ENCODE measurements at places on chromosomes 5 and 9.
A peak's percentile ranks its signal among the peaks of the same experiment; 100 is the strongest.

GRCh38 chr5:119285070-119285916 lies 70.5 kb upstream of the TNFAIP8 start:
- no peak for DNase-seq

GRCh38 chr9:134438195-134438788 lies 112.0 kb downstream of the RXRA start:
- no peak for DNase-seq

- DNase-seq = no peak
Measured at GRCh38 chr5:34666392-34667080, 10.4 kb downstream of the RAI14 start.

DNA sequence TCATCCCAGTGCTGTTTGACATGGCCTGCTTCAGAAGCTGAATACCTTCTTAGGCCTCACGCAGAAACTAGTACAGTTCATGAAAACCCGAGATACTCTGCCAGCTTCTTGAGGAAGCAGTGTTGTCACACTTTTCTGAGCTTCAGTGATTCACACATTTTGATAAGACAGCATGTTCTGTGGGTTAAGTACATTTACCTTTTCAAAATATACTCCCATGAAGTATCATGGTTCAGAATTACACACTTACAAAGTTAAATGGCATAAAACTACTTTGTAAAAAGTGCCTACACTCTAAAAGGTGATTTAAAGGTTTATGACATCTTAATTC lies 56.9 kb downstream of the VCAN start:
- no peak for DNase-seq

DNA sequence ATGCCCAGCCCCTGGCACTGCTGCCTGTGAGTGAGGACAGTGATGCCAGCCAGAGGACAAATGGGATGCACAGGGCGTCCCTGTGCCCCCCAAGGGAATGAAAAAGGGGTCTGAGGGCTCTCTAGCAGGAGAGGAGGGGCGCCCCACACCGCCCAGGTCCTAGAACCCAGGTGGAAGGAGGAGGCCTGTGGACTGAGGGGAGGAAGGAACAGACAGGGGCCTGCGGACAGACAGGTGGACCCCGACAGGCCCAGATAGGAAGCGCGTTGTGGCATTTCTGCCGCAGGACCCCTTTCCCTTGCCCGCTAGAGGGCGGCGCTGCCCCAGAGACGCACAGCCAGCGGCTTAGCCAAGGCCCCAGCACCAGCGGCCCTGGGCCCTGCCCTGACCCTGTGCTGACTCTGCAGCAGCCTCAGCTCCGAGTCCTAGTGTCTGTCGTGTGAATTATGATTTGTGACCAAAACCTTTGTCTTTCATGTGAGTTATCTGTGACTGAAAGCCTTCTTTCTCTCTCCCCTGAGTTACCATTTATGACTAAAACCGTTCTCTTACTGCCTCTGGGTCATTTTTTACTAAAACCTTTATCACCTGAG lies 30.7 kb downstream of the TRIP13 start:
- DNase-seq = peak; percentile 41

DNA sequence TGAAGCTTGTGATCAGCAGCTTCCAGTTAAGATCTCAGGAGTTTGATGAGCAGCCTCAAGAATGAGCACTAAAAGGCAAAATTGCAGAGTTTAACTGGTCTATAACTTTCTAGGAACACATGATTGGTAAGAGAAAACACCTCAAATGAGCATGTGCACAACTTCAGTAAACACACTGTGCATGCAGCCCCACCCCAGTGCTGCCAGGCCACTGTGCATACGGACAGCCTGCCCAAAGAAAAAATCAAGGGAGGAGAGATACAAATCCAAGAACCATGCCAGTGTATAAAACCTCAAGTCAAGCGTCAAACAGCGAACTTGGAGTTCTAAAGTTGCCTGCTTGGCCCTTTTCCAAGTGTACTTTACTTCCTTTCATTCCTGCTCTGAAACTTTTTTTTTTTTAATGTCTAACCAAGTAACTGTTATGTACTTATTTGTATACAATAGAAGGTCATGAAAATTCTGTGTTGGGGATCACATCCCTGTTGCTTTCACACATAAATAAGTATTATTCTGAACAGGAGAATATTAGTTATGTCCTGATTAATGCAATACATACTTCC lies 125.6 kb upstream of the TSLP start:
- DNase-seq = no peak

GRCh38 chr5:136185974-136186665 lies 6.8 kb downstream of the SMIM32 start:
- DNase-seq = no peak

DNA sequence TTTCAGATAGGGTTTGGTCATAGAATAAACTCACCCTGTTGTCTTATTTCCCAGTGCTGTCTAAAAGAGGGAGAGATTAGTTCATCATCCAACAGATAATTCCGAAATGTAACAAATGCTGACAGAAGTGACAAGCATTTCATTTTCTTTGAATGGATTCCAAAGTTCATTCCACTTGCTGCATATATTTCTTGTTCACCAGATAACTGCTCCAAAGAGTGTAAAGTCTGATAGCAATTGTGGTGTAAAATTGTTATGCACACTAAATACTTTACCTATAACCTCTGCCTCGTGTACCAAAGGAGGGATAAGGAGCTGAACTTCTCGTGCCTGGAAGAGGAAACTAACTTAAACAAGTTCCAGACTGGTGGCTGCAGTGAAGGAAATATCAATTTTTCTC lies 290.0 kb upstream of the ADAMTSL1 start:
- no peak for DNase-seq

GRCh38 chr9:86488794-86489193 lies 134.6 kb upstream of the TUT7 start:
- no peak for DNase-seq

DNA sequence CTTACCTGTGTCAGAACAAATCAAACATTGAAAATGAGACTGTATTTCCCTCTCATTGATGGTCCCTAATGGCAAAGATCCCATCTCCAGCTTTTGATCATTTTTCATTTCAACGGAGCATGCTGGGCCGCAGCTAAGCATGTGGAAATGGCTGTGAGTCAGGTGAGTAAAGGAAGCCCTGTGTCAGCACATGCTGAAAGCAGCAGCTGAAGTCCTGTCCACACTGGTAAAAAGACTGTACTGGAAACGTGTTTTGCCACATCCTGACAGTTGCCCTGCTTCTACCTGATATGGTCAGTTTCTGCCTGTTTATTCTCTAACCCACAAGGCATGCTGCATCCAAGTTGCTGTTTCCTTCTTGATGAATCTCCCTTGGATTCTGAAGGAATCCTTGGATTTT lies 330.1 kb downstream of the EFNA5 start:
- no peak for DNase-seq

DNA sequence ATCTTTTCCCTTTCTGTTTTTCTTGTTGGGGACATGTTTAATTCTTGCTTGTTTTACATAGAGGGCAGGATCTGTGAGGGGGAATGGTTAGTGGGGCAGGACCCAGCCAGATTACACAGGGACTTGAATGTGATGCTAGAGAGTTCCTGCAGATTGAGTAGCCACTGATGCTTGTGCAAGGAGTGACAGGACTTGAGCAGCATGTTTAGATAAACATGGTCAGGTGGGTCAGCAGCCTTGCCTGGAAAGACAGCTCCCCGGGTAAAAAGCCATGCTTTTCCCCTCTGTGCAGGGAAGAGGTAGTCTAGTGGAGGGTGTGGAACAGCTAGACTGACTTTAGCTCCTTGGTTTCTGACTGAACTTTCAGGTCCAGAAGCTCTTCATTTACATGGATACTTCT lies 261.2 kb downstream of the AOPEP start:
- DNase-seq = no peak

DNA sequence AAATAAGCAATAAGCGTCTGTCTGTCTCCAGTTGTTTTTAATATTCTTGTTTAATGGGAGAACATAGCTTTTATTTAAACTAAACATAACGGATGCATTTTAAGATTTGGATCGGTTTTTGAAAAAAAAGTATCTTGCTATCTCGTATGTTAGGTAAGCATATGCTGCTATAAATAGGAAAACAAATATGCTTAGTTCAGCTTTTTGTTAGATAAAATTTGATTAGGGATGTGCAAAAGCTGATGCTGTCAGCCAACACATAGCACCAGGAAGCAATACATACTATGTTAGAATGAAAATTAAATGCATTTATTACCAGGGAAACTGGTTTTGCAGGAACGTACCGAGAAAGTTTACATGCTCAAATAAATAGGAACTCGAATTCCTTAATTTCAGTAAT lies 843.1 kb upstream of the WWC1 start:
- DNase-seq = no peak

DNA sequence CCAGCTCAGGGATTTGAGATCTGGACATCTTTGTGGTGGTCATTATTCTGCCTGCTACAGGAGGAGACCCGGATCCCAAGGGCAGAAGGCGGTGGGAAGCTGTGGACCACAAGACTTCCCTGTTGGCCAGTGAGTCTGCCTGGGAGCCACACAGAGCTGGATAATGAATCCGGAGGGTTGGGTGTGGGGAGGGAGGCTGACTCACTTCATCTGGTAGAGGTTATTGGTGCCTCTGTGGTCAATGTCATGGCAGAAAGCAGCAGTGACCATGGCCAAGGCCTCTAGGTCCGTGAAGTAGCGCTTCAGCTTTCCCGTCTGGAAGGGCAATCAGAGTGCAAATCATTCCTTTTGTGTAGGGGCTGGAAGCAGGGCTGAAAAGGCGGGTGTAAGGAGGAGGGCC lies 58.5 kb downstream of the PDE6A start:
- no peak for DNase-seq

DNA sequence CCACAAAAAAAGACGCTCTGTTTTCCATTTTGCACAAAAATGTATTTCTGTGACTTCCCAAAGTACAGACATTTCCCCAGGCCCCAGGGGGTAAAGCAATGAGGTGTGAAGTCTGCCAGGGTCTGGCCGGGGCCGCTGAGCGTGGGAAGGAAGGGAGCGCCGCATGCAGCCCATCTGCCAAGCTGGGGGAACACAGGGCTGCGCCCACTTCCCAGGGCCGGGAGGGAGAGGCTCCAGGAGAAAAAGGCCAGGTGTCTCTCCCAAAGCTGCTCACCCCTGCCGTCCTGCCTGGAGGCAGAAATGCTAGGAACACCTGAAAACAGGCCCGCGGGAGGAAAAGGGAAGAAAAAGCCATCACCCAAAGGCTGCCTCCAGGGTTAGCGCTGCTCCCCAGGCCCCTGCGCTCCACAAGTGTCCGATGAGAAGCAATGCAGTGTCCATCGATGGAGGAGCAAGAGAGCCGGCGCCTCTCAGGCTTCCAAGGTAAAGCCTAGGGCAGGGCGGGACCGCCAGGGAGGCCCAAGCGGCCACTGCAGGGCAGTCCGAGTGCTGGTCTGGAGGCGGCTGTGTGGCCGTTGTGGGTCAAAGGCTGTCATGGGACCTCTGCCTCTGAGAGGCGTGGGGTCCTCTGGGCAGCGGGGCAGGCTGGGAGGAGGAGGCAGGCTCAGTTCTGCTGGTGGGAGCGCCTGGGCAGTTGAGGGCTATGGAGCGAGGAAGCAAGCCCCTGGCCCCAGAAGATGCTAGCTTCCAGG lies 6.0 kb upstream of the ZDHHC12 start:
- DNase-seq = no peak

- no peak for DNase-seq
Measured at GRCh38 chr5:93998951-93999455, 257.6 kb upstream of the POU5F2 start.

- DNase-seq = no peak
Measured at GRCh38 chr9:91117959-91118703, 243.6 kb downstream of the AUH start.

GRCh38 chr5:16855485-16855884 lies 80.6 kb downstream of the MYO10 start:
- DNase-seq = no peak

- DNase-seq = no peak
Measured at GRCh38 chr9:11558043-11558442, 945.2 kb upstream of the PTPRD start.

GRCh38 chr5:178632285-178632684 lies 5.4 kb upstream of the CLK4 start:
- DNase-seq = no peak

DNA sequence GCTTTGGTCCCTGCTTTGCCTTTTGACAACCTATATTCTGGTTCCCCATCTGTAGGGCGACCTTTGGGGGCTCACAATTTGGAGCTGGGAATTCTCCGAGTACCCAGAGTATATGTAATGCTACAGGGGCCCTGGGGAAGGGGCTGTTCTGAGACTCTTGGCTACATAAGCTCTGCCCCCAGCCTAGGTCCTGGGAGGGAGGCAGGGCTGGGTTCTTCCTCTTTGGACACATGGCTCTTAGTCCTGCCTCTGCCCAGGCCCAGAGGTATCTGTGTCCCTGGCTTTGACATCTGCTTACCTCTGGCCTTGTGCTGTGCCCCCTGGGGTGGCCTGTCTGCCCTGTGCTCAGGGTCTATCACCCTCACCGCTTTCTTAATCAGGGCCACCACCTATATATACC lies 181.6 kb downstream of the CACNA1B start:
- no peak for DNase-seq

- no peak for DNase-seq
Measured at GRCh38 chr5:33423018-33423630, 17.6 kb upstream of the TARS1 start.

GRCh38 chr5:139881143-139881733 lies 85.6 kb downstream of the PSD2 start:
- DNase-seq = no peak

- DNase-seq = no peak
Measured at GRCh38 chr5:88144219-88145001, 124.2 kb downstream of the TMEM161B start.

DNA sequence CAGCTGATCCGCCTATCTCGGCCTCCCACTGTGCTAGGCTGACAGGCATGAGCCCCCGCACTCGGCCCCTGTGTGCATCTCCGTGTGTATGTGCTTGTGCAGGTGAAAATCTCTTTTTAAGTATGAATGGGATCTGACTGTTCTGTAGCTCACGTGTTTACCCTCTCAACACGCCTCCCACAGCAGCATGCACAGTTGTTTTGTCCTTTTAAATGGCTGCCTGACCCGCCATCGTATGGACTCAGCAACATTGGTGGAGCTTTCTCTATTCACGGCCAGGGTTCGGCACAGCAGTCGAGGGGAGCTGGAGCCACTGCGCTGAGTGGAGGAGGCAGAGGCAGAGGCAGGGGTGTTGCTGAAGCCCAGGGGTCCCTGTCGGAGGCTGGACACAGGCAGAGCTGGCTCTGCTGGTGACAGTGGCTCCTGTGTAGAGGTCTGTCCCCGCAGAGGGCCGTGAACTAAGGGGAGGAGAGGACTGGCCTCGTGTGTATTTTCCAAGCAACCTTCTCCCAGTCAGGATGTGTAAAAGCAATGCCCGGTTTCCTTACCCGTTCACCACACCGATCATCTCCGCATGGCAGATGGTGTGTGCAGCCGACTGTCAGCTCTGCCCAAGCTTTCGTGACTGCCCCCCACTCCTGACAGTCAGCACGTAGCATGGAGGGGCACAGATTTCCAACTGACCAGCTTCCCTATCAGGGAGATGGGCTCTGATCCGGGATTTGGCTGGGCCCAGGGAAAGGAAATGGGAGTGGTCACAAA lies 37.3 kb downstream of the MRPL36 start:
- no peak for DNase-seq

- DNase-seq = no peak
Measured at GRCh38 chr5:180336234-180337020, 16.7 kb downstream of the GFPT2 start.

- DNase-seq = no peak
Measured at GRCh38 chr5:30849931-30850710, 343.4 kb upstream of the CDH6 start.
